ENCODE measurements at places on chromosomes 2 and 18. TPM values are rescaled to one million over a fixed set of nuclear protein-coding genes. Genes with fewer than 3 reads are reported as not detected.

- H3K4me1 ChIP-seq, result no peaks in the 10 kb centered on the region
- no peak overlapping the region for H3K27ac ChIP-seq
- H3K4me3 ChIP-seq, result no peak overlapping the region
- H3K36me3 ChIP-seq, result no peaks in the 10 kb centered on the region
- H3K27me3 ChIP-seq, result no peaks in the 10 kb centered on the region
- no peak for DNase-seq
Observed at GRCh38 chr2:129428086-129428660, 551.3 kb upstream of the RAB6C start.

DNA sequence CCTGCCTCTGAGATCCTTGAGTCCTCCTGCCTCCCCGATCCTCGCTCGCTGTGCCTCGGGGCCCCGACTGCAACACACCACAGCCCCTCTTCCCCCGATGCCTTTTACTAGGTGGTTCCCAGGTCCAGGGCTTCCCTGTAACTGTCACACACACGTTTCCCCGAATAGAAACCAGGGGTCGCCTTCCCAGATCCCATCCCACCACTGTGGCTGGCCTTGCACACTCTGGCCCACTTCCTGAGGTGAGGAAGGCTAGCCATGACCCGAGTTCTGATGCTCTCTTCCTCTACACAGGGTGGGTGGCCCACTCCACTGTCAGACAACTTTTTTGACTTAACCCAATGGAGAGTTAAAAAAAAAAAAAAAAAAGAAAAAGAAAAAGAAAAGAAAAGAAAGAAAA is 139.6 kb upstream of the ASB18 start:
- no peaks in the 10 kb centered on the region for H3K36me3 ChIP-seq
- H3K27ac ChIP-seq, result no peak overlapping the region
- DNase-seq, result no peak
- H3K27me3 ChIP-seq, result no peaks in the 10 kb centered on the region

GRCh38 chr2:222568865-222569264 is 87.0 kb downstream of the FARSB start:
- no peaks in the 10 kb centered on the region for H3K27me3 ChIP-seq
- no peak overlapping the region for H3K4me3 ChIP-seq
- H3K4me1 ChIP-seq, result peaks cover 11% of the 10 kb centered on the region
- no peak overlapping the region for H3K27ac ChIP-seq

- no peak for DNase-seq
- H3K27me3 ChIP-seq, result no peaks in the 10 kb centered on the region
- no peak overlapping the region for H3K27ac ChIP-seq
Observed at GRCh38 chr2:43408407-43409160, 182.2 kb upstream of the ZFP36L2 start.

DNA sequence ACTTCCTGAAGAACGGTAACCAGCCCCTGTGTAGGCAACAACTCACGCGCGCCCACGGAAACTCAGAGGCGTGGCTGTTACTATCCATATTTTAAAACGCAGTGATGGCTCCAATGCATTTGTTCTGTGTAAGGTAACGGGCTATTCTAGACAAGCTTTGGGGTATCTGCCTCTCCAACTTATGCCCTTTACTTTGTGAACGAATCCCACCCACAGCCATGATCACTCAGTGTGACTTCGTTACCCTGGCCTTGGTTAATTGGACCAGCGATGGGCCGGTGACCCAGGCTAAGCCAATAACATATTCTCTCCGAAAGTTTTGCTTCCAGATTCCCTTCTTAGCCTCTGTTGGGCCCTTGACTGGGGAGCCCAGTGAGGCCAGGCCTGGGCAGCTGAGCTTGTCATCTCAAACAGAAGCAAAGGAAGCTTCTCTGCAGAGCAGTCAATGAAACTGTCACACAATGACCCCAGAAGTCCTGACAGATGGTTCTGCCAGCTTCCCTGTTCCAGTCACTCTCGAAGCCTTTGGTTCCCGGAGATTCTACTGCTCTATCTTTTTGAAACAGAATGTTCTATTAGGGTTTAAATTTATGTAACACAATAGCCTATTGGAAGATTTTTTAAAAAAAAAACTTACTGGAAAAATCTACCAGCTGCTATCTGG is 30.7 kb upstream of the ROCK2 start:
- no peak overlapping the region for H3K4me3 ChIP-seq
- no peaks in the 10 kb centered on the region for H3K4me1 ChIP-seq
- H3K27me3 ChIP-seq, result peaks cover 4% of the 10 kb centered on the region
- no peak overlapping the region for H3K27ac ChIP-seq
- no peak for DNase-seq
- no peaks in the 10 kb centered on the region for H3K36me3 ChIP-seq

DNA sequence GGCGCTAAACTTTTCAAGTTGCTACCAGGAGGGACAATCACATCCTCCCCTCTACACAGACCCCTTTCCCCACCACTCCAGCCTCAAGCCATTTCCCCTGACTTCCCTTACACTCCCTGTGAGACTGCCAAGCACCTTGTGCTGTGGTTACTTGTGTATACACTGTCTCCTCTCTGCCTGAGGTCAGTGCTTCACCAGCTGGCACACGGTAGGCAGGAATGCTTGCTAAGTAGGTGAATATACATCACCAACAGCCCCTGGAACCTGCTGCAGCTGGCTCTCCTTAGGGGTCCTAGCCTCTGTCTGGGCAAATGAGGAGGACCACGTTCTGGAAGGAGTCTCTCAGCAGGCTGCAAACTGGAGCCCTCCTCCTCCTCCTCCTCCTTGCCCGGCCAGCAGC is 38.3 kb upstream of the ACAA2 start:
- no peak for DNase-seq
- H3K36me3 ChIP-seq, result no peaks in the 10 kb centered on the region
- H3K27me3 ChIP-seq, result peaks cover 6% of the 10 kb centered on the region
- H3K4me1 ChIP-seq, result peaks cover 4% of the 10 kb centered on the region
- no peak overlapping the region for H3K27ac ChIP-seq
- H3K4me3 ChIP-seq, result no peak overlapping the region

DNA sequence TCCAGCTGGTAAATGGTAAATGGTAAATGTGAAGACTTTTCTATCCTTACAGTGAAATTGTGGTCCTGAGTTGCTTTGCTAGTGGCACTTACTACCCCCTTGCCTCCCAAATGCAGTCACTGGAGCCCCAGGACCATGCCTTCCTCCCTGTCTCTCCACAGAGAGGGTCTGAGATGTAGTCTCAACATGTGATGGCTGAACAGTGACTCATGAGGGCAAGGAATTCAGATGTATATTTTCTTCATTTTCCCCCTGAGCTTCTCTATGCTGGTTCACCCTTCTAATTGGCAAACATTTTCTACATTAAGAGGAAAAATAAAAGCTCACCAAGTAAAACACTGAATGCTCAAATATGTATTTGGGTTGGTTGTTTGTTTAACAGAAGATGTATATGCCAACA is 232.0 kb downstream of the SH3BP4 start:
- no peaks in the 10 kb centered on the region for H3K36me3 ChIP-seq
- H3K4me1 ChIP-seq, result no peaks in the 10 kb centered on the region
- no peaks in the 10 kb centered on the region for H3K27me3 ChIP-seq
- H3K4me3 ChIP-seq, result no peak overlapping the region
- no peak overlapping the region for H3K27ac ChIP-seq
- no peak for DNase-seq

DNA sequence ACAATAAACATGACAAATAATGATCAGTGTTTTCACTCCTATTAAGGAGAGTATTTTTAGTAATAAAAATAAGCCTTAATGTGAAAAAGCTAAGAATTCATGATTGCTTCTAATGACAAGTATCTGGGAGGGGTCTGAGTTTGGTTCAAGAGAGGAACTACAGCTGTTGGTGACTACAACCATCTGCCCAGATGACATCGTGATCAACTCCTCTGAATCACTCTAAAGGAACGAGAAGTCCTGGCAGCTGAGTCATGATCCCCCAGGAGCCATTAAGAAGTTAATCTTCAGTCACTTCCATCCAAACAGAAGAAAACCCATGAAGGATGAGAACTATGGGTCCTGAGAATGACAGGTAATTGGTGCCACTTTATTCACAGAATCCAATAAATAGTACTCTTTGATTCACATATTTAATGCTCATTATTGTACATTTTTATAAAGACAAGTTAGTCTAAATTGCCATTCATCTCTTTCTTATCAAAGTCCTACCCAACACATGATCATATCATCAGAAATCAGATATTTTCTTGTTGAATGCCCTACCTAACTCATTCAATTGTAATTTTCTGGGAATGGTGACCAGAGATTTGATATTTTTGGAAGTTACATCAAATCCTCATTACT is 6.8 kb downstream of the TFPI start:
- H3K4me1 ChIP-seq, result no peaks in the 10 kb centered on the region
- H3K27me3 ChIP-seq, result peaks cover 8% of the 10 kb centered on the region
- H3K27ac ChIP-seq, result no peak overlapping the region
- H3K4me3 ChIP-seq, result no peak overlapping the region
- H3K36me3 ChIP-seq, result no peaks in the 10 kb centered on the region
- DNase-seq, result no peak

DNA sequence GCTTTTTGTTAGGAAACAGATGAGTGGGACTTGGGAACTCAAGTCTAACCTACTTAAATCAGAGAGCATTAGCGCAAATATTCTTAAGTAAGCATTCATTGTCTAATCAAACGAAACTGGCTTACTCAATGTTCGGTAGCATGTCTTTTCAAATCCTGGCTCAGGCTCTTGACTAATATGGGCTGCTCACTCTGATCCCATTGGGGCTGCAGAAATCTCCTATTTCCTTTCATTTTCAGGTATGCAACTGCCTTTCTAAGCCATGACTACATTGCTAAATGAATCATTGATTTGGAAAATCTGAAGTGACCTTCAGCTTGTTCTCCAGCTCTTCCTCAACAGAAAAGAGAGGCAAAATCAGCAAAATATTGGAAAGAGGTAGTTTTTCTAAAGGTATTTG is 2084.4 kb upstream of the PIK3C3 start:
- no peaks in the 10 kb centered on the region for H3K27me3 ChIP-seq
- no peaks in the 10 kb centered on the region for H3K36me3 ChIP-seq
- H3K4me1 ChIP-seq, result no peaks in the 10 kb centered on the region
- no peak overlapping the region for H3K27ac ChIP-seq
- no peak for DNase-seq
- no peak overlapping the region for H3K4me3 ChIP-seq

DNA sequence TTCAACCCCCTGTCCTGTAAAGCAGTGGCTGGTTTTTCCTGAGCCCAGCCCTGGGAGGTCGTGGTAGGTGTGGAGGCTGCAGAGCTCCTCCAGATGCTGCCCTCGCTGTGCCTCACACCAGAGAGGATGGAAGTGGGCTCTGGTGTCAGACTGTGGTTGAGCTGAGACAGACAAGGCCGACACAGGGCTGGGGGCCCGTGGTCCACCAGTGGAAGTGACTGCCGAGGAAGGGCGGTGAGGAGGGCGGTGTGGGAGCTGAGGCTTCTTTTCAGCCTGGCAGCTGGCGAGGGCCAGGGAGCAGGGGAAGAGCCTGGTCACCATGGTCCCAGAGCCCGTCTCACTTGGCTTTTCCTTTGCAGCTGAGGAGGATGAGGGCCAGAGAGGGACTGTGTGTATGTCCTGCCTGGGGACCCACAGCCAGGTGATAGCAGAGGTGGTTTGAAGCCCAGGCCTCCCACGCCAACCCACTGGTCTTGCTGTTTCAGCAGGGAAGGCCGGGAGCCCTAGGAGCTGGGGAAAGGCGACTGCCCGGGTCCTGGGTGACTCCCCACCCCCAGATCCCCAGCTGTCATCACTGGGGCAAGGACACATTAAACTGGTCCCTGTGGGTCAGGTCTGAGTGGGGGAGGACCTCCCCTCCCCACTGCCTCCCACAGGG is 8.5 kb downstream of the SFTPB start:
- peaks cover 14% of the 10 kb centered on the region for H3K4me1 ChIP-seq
- H3K27me3 ChIP-seq, result no peaks in the 10 kb centered on the region
- DNase-seq, result no peak
- peak overlapping the region; percentile 37 for H3K4me3 ChIP-seq
- peaks cover 4% of the 10 kb centered on the region for H3K36me3 ChIP-seq

The RBM43 gene
- 11.6 TPM for total RNA-seq

The XIRP2 gene
- not detected for total RNA-seq

The GATA6 gene
- 0.14 TPM for total RNA-seq

The DNAJC5G gene
- total RNA-seq, result not detected

The TNFAIP6 gene
- total RNA-seq, result not detected

The TAF1B gene
- 19.0 TPM for total RNA-seq

All from activated naive CD8-positive, alpha-beta T cell treated with anti-CD3 and anti-CD28 coated beads, Interleukin-2, amount 10 ng/mL, durations not matched to agents 7 days and 5 days (primary cell).